ENCODE measurements at places on chromosomes 16 and 17.

- no peak for DNase-seq
Observed at GRCh38 chr16:1461146-1461545, 13.7 kb downstream of the CLCN7 start.

- DNase-seq, result no peak
Observed at GRCh38 chr17:9645851-9646545, 681 bp downstream of the USP43 start.

DNA sequence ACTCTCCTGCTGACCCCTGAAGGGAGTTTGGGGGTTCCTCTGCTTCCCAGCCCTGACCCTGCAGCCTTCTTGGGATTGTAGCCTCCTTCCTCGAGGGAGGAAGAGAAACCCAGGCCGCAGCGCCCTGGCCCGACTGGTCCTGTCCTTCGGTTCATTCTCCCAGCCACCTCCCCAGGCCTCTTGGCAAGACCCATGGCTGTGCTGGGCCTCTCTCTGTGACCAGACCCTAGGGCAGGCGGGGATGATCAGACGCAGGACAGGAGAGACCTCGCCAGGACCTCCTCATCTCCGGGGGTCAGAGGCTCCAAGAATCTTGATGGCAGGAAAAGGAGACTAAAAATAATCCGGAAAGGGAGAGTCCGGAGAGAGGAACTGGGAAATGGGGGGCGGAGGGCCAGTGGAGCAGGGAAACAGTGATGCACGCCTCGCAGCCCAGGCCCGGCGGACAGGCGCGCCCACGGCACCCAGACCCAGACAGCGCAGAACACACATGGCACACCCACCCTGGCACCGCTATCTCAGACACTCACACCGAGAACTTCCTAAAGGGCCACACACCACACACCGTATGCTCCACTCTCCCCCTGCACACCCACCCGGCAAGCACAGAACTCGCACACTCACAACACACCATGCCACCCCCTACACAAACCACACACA lies 1.2 kb downstream of the ARHGEF15 start:
- no peak for DNase-seq

DNA sequence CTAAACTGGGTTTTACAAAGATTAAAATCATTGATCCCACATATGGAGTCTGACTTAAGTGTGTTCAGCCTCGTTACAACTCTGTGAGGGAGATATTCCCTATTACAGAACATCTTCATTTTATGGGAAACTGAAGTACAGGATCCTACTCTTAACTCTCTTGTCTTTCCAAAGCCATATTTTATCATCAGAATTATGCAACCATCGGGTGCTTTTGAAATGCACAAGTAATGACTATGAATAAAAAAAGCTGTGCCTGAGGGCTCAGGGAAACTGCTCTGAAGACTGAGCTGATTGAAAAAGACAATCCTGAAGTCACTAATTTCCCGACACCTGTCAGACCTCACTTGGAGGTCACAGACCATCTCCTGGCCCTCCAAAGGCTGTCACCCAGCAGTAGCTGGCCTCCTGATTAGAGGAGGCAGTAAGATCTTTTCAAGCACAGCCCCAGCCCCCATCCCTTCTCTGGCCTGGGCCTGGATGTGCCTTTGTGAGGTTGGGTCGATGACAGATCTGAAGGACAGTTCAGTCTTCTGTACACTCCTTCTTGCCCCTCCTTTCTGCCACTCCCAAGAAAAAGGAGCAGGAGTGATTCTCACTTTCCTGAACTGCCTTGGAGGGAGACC lies 5.6 kb downstream of the AKAP1 start:
- no peak for DNase-seq

DNA sequence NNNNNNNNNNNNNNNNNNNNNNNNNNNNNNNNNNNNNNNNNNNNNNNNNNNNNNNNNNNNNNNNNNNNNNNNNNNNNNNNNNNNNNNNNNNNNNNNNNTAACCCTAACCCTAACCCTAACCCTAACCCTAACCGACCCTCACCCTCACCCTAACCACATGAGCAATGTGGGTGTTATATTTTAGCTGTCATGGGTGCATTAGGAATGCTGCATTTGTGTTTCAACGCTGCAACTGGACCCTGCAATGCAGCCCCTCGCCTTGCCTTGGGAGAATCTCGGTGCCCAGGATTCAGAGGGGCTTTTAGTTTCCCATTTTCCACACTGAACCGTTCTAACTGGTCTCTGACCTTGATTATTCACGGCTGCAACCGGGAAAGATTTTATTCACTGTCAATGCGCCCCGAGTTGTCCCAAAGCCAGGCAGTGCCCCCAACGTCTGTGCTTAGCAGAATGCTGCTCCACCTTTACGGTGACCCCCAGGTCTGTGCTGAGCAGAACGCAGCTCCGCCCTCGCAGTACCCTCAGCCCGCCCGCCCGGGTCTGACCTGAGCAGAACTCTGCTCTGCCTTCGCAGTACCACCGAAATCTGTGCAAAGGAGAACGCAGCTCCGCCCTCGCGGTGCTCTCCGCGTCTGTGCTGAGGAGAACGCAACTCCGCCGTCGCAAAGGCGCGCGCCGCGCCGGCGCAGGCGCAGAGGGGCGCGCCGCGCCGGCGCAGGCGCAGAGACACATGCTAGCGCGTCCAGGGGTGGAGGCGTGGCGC lies 43.3 kb downstream of the POLR3K start:
- no peak for DNase-seq

DNA sequence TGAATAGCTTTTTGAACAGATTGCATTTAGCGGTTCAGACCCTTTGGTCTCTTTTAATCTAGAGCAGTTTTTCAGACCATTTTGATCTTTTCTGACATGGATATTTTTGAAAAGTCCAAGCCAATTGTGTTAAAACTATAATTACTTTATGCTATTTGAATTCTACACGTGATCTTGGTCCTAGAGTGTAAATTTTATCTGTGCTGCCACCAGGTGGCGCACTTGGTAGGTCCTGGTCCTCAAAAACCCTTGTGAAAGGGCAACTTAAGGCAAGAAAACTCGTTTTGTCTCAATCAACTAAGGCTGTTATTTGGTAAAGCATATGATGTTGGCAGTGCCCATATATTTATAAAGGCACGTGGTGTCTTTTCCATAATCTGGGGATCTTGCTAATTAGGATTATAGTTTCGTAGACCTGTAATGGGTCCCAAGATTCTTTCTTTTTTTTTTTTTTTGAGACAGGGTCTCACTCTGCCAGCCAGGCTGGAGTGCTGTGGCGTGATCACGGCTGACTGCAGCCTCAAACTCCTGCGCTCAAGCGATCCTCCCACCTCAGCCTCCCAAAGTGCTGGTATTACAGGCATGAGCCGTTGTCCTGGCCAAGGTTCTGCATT lies 43.9 kb upstream of the TEX2 start:
- peak; percentile 30 for DNase-seq

- DNase-seq, result no peak
Observed at GRCh38 chr17:61322325-61323002, 77.2 kb upstream of the TBX2 start.

GRCh38 chr17:28718333-28719020 lies 809 bp upstream of the RAB34 start:
- DNase-seq, result no peak

DNA sequence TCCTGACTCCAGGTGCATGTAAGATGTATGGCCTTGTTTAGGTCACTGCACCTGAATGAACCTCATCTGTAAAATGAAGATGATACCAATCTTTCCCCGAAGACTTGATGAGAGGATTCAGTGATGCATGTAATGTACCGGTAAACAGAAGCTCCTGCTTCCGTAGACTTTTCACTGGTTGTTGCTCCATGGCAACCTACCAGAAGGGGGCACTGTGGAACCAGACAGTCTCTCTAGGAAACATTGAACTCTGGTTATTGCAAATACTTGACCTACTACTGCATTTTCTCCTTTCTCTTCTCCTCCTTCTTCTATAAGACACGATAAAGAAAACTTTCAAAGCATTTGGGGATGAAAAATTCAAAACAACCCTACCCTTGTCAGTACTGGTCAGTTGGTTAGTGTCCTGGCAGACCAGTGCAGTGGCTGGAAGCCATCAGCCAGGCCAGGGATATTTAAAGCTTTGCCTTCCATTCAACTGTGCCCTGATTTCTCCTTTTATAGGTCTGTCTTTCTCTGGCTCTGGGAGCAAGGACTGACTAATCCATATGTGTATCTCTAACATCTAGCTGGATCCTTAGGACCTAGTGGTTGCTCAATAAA lies 667.4 kb upstream of the SALL1 start:
- no peak for DNase-seq

- DNase-seq, result no peak
Observed at GRCh38 chr17:28751600-28752366, 8.0 kb downstream of the TRAF4 start.

DNA sequence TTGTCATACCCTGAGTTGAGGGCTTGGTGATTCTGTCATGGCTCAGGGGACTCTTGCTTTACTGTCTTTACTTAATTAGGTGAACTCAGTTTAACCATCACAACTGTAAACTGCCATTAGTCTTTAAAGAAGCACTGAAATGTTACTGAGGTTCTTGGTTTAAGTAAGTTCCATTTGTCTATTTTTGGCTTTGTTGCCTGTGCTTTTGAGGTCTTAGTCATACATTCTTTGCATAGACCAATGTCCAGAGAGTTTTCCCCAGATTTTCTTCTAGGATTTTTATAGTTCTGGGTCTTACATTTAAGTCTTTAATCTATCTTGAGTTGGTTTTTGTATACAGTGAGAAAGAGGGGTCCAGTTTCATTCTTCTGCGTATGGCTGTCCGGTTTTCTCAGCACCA lies 137.5 kb downstream of the SOCS1 start:
- DNase-seq, result no peak

- DNase-seq, result no peak
Observed at GRCh38 chr17:75629157-75629556, 4.1 kb upstream of the SMIM5 start.

DNA sequence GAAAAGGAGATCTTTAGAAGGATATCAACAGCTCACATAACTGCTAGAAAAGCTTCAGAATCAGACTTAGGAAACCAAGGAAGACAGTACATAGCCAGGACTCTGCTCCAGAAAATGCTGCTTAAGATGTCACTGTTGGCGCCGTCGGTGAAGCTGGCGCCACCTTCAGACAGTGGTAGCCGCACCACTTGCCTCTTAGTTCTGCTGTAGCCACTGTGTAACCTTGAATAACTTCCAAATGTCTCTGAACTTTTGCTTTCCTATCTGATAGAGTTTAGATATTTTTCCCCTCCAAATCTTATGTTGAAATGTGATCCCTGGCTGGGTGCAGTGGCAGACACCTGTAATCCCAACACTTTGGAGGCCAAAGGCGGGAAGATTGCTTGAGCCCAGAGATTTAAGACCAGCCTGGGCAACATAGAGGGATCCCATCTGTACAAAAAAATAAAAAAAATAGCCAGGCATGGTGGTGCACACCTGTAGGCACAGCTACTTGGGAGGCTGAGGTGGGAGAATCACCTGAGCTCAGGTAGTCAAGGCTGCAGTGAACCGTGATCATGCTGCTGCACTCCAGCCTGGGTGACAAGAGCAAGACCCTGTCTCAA lies 6.3 kb upstream of the USP31 start:
- DNase-seq, result no peak

DNA sequence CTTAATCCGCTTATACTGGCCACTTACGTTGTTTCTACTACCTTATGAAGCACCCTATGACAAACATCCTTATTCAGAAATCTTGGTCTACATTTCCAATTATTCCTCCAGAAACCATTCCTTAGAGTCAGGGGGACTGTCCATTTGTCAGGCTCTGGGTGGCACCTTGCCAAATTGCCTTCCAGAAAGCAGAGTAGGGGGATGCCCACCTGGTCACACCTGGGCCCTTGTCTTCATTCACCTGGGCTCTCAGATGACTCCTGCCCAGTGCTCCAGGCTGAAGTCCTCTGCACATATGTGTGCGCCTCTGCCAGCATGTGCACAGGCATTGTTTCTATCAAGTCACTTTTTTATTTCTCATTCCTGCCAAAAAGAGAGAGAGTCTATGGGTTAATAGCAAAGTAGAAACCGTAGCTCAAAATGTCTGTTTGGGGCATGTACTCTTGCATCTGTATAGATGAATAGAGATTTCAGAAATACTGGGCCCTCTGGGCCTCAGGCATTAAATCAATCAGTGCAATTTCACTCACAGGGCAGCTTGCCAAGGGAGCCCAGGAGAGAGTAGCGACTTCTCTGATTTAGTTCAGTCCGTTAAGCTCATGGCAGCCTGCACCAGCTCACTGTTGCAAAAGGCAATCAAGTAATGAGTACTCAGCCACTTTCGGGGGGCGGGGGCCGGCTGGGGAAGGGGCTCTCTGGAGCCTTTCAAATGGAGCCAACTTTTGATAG lies 104.7 kb downstream of the SOCS1 start:
- DNase-seq, result no peak

GRCh38 chr17:35496451-35497290 lies 40.8 kb downstream of the SLFN12L start:
- no peak for DNase-seq

DNA sequence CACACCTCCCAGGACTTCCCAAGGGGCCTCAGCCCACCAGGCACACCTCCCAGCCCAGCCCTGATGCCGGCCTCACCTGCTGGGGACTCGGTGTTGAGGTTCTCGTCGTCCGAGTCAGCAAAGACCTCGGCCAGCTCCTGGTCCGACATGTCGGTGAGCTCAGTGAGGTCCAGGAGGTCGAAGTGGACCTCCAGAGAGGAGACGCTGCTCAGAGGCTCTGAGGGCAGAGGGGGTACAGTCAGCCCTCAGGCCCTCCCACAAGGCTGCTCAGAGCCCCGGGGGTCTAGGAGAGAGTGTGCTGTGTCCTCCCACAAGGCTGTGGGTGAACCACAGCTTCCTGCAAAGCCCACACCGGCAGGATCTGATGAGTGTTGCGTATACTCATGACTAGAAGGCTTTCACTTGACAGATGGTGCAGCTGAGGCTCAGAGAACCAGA lies 10.5 kb downstream of the DBNDD1 start:
- peak; percentile 50 for DNase-seq

GRCh38 chr16:46822270-46822669 lies 8.7 kb downstream of the C16orf87 start:
- no peak for DNase-seq

- DNase-seq, result no peak
Observed at GRCh38 chr16:31270795-31271194, 11.0 kb downstream of the ITGAM start.

GRCh38 chr16:65932350-65933072 lies 434.0 kb upstream of the CDH5 start:
- no peak for DNase-seq

GRCh38 chr17:15919466-15919865 lies 25.5 kb upstream of the ADORA2B start:
- DNase-seq, result no peak

DNA sequence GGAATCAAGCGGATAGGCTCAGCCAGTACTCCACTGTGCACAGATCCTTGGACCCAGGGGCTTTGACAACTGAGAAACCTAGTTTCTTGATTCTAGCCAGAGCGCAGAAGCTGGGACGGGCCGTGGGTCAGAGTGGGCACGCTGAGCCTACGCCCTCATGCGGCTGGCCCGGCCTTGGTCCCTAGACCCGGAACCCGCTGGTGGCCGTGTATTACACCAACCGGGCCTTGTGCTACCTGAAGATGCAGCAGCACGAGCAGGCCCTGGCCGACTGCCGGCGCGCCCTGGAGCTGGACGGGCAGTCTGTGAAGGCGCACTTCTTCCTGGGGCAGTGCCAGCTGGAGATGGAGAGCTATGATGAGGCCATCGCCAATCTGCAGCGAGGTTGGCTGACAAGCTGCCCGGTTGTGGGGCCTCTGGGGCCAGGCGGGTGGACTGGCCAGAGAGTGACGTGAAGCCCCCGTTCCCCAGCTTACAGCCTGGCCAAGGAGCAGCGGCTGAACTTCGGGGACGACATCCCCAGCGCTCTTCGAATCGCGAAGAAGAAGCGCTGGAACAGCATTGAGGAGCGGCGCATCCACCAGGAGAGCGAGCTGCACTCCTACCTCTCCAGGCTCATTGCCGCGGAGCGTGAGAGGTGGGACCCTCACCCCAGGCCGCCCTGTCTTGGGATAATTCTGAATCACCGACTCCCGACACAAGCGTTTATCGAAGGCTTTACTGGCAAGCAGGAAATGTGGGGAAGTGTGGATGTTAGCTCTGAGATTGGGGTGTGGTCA lies 946 bp downstream of the STUB1 start:
- no peak for DNase-seq

Measured in activated naive CD4-positive, alpha-beta T cell (primary cell).